ENCODE measurements at places on chromosomes 12 and 14.

DNA sequence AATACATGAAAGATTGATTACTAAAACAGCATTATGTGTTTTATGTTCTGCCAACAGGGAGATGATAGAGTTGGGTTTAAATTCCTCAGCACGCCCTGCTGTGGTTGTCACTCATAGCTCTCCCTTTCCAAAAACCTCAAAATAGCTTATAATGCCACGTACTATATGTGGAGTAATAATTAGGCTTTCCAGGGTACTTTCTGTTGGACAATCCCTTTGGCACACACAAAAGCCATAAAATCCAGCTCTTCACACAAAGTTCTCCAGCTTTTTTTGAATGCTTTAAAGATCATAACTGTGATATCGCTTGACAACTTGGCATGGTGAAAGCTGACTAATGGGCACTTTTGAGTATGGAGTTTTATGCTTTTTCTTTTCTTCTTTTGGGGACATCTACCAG lies 145.3 kb upstream of the DCN start:
- no peak for DNase-seq

GRCh38 chr14:105311838-105312237 lies 2.7 kb upstream of the PACS2 start:
- no peak for DNase-seq

DNA sequence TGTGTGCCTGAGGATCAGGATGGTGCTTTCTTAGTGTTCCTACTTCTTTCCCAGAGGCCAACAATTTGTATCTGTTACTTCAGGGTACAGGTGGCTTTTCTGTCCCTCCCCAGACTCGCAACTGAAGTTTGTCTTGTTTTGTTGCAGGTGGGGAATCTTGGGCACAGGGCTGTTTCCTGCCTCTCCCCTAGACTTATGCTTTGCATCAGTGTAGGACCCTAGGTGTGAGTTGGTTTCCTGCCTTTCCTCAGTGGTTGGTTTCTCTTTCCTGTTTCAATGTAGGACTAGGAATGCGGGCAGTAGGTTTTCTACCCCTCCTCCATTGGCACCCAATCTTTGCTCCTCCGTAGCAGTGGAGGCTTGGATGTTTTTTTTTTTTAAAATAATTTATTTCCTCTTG lies 87.0 kb downstream of the TRMT5 start:
- DNase-seq: no peak

DNA sequence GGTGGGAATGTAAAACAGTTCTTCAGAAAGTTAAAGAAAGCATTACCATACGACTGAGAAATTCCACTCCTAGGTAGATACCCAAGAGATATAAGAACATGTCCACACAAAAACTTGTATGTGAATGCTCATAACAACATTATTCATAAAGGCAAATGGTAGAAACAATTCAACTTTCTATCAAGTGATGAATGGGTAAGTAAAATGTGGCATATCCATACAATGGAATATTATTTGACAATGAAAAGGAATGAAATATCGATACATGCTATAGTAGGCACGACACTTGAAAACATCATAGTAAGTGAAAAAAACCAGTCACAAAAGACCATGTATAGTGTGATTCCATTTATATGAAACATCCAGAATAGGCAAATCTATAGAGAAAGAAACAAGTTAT lies 71.3 kb downstream of the GALNT8 start:
- no peak for DNase-seq

DNA sequence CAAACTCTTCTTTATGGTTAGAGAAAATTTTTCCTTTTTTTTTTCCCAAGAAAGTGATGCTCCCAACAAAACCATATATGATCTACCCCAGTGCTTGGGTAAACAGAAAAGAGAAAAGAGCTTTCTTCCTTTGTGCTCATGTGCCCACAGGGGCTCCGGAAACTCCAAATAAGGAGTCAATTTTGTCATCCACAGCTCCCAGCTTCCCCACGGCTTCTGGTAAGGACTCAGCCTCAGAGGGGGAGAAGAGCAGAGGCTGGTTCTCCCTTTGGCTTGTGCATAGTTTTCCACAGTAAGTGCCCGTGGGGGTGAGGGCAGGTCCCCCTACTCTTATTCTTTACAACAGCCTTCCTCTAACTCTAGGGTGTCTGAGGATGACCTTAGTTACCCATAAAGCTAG lies 13.3 kb upstream of the RGS6 start:
- DNase-seq: no peak
